Stimulated activated CD8-positive, alpha-beta memory T cell treated with anti-CD3 and anti-CD28 coated beads, Interleukin-12 subunit alpha, Interleukin-12 subunit beta, amount 100 ng/mL, for 4 hours (primary cell): ENCODE measurements at places on chromosomes 12 and 14.

DNA sequence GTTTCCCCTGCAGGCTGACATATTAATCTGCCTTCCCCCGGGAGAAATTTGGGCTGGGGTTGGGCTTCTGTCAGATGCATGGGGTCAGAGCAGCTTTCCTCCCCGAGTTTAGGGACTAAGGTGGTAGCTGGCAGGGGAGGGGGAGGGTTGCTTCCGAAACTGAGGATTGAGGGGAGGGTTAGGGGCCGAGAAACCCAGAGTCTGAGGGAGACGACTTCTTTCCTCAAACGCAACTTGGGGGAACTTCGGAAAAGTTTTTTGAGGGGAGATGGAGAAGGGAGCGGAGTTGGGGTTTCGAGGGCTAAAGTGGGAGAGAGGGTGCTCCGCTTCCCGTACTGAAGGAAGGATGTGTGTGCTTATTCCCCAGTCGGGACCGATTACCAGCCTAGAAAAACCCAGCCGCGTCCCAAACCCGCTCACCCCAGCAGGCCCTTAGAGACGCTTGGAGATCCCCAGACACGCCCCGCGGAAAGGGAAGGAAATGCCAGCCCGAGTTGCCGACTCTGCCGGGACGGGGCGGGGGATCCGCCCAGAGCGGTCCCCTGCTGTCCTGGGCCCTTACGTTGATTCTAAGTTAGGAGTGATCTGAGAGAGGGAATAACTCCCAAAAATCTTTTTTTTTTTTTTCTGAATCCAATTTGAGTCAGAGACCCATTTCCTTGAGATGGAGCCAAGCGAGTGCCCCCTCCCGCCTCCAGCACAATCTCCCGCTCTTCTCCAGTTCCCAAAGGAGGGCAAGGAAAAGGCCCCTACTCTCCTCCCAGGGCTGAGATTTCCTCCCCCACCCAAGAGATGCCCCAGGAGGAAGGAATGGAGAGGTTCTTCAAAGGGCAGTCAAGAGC, 61.9 kb downstream of the SMUG1 start:
- DNase-seq = no peak

DNA sequence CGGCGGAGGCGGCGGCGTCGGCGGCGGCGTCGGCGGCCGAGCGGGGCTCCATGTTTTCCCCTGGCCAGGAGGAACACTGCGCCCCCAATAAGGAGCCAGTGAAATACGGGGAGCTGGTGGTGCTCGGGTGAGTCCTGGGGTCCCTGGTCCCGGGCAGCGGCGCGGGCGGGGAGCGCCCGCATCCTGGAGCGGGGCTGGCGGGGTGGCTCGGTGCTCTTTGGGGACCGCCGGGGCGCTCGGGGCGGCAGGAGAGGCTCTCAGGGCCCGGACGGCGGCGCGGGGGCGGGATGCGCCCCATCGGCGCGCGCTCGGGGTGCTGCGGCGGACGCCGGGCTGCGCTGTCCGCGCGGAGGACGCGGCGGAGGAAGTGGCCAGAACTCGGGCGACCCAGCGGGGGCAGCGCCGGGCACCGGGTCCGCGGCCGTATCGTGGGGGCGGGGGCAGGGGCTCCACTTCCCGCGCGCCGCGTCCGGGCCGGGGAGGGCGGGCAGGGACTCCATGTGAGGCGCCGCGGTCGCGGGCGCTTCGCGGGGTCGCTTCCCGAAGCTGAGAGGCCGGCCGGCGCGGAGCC, 485 bp downstream of the PELI2 start:
- peak; percentile 22 for DNase-seq

- DNase-seq = no peak
Observed at GRCh38 chr14:77141214-77142004, at the start of gene ZDHHC22. ZDHHC22 (minus strand) TSS chr14:77141791; CDS start chr14:77139738, 2,053 bp downstream.

GRCh38 chr12:52561880-52562449, 9.0 kb upstream of the KRT71 start:
- no peak for DNase-seq

- no peak for DNase-seq
Observed at GRCh38 chr12:61713121-61713520, 547.1 kb upstream of the USP15 start.
